Parietal lobe (tissue), 2 donors: ENCODE measurements at places on chromosomes 4 and X. TPM values are rescaled to one million over a fixed set of nuclear protein-coding genes. Genes with fewer than 3 reads are reported as not detected.

Gene USO1
- total RNA-seq, result 50.4 TPM

Gene LRCH2
- 45.7 TPM for total RNA-seq

Gene STATH
- not detected for total RNA-seq

Gene GAGE1
- not detected for total RNA-seq
